WTC11 (cell line): ENCODE measurements at places on chromosomes 1 and 21.

DNA sequence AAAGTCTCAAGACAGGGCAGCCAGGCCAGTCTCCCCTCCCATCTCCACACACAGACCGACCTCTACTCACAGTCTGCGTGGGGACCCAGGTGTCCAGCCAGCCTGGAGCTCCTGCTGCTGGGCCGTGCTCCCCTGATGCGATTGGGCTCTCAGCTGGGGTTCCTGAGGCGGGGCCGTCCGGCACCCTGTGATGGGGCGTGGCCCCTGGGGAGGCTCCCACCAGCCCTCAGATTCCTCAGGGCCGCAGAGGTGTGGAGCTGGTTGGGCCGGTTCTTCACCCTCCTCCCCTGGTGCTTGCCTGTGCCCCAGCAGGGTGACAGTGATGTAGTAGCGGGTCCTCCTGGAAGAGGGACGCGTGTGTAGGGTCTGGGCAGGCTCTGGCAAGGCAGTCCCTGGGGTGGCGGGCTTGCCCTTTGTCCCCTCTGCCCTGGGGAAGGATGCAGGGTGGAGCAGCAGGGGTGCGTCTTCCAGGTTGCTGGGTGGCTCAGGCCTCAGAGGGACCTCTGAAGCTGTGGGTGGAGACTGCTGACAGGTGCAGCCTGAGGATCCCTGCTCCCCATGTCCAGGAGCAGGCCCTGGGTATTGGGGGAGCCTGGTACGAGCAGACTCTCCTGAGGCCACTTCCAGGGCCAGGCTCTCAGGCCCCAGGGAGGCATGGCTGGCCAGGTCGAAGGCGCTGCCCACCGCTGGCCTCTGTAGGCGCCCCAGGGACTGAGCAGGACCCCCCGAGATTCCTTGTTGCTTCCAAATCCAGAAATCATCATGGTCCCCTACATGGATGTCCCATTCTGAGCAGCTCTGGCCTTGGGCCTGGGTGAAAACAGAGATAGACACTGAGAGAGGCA lies at the start of gene CRYBG2:
TSS of gene CRYBG2 (minus strand) at position 155 of the 845 bp plus-strand sequence. CDS start 7,473 bp downstream, outside the sequence.
- no peak for DNase-seq

DNA sequence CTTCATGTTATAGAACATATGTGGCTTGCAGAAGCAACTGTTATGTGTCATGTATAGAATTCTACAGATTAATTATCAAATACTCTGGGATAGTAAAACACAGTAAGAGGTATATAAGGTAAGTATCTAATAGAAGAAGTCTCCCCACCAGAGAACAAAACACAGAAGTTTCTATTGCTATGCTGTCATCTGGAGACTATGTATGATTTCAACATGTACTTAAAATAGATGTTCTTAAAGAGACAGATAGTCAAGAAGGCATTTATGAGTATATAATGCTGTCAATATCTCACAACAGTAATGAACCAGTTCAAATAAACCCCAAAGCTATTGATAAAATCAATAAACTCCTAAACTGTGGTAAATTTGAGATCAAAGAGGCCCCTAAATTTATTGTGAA lies 8.1 kb upstream of the ADCY10 start:
- DNase-seq, result no peak

GRCh38 chr1:12615159-12615864 lies 2.7 kb downstream of the DHRS3 start:
- DNase-seq, result no peak

- DNase-seq, result no peak
Measured at GRCh38 chr1:230979389-230979716, 459 bp downstream of the ARV1 start.

- DNase-seq, result no peak
Measured at GRCh38 chr1:39297551-39297950, 93.1 kb downstream of the MACF1 start.

GRCh38 chr1:51203121-51203873 lies 32.8 kb upstream of the RNF11 start:
- DNase-seq, result no peak

DNA sequence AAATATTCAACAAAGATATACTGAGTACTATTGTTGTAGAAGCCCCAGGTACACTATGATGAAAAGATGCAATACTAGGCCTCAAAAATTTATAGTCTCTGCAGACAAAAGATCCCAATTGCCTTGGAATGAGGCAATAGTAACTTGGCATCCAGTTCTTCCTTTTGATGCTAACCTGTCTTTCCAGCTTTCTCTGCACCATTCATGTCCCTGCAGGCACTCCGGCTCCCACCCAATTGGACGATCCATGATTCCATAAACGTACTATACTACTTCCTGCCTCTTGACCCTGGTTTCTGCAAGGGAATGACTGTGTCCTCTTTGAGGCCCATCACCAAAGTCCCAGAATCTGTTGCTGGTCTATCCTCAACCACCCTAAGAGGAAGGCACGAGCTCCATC lies 8.0 kb upstream of the TAGLN2 start:
- no peak for DNase-seq

- no peak for DNase-seq
Measured at GRCh38 chr1:155880950-155881349, 21.6 kb downstream of the SYT11 start.

GRCh38 chr1:56080123-56080522 lies 499.2 kb downstream of the PLPP3 start:
- no peak for DNase-seq

- DNase-seq, result no peak
Measured at GRCh38 chr1:53747841-53748240, 8.9 kb upstream of the GLIS1 start.

DNA sequence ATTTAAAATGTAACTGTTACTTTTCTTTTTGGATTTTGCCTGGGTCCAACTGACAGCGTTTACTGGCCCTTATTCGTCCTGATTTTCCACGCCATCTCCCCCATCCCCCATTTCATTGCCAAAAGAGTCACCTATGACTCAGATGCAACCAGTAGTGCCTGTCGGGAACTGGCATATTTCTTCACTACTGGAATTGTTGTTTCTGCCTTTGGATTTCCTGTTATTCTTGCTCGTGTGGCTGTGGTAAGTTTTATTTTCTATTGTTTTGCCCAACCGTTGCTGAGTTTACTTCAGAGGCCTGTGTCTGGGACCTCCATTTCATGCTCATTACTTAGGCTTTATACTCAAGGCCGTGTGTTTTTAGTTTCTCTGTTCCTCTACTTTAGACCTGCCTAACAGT lies 9.3 kb downstream of the LEPR start:
- DNase-seq, result no peak

DNA sequence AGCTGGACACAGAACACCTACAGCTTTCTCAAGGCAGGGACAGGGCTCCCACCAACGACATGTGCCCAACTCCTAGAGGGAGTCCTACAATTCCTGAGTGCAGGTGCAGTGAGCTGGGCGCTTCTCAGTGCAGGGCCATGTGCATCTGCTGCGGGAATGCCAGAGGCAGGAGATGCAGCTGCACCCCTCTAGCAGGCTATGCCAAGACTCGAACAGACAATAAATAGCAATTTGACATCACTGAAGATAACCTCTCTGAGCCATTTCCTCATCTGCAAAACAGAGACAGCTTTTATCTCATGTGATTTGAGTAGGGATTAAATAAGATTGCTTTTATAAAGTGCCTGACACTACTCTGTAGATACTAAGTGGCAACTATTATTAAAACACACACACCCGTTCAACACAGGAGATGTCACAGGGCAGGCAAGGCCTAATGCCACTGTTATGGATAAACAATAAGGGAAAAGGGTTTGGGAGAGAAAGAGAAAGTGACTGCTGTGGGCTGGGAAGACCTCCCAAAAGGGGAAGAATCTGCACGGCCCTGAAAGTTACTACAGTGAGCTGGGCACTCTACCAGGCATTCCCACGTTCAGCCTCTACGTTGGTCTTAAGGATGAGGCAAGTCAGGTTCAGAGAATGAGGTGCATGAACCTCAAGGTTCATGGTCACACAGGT lies 5.7 kb downstream of the SLC9A1 start:
- no peak for DNase-seq
